Smooth muscle cell of the brain vasculature (primary cell): ENCODE measurements at places on chromosomes 11 and 22.
A peak's percentile ranks its signal among the peaks of the same experiment; 100 is the strongest.

GRCh38 chr11:6229911-6230310 is 4.5 kb downstream of the FHIP1B start:
- DNase-seq = no peak

GRCh38 chr11:96899971-96900370 is 510.2 kb downstream of the JRKL start:
- DNase-seq = no peak

GRCh38 chr22:19478901-19479354 is at the start of gene UFD1:
Gene UFD1 (minus strand): TSS chr22:19479193. CDS start chr22:19479085, 108 bp downstream.
- no peak for DNase-seq

DNA sequence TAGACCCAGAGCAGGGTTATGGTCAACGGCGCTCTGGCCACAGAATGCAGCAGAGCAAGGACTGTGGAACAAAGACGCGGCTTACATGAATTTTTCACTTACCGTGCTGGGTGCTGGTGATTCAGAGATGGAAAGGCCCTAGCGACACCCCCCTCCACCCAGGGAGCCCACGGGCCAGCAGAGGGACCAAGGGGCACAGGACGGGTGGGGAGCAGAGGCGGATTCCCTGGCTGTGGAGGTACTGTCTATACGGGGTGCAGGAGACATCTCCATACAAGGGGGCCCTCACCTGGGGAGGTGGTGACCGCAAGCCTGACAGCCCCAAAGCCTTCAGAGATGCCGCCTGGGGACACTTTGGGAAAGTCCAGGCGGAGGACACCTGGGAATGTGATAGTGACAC is 1.1 kb upstream of the SEPTIN5 start:
- DNase-seq = no peak

DNA sequence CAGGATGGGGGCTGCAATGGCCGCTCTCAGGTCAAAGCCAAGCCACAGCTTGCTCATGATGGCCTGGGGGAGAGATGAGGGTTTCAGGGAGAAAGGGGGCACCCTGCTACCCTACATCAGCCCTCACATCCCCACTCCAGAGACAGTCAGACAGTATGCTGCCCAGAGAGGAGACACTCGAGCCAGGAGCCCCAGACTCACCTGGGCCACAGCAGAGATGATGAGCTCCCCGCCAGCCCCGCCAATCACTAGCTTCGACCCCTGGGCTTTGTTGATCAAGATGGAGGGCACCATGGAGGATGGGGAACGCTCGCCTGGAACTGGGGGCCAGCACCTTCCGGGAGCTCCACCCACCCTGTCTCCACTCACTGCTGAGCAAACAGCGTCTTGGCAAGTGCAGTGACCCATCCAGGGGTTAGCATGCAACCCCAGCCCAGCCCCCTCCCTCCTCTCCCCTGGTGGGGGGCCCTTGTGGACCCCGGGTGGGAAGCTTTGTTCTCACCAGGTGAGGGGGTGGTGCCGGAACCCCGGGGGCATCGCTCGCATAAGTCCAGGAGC is 19.8 kb downstream of the GGT5 start:
- DNase-seq = no peak

GRCh38 chr11:9330387-9331384 is 16.3 kb upstream of the TMEM41B start:
- no peak for DNase-seq

GRCh38 chr22:35472488-35472887 is 68.1 kb upstream of the RASD2 start:
- DNase-seq = no peak

GRCh38 chr11:62573006-62573591 is 592 bp downstream of the EEF1G start:
- no peak for DNase-seq

- DNase-seq = no peak
Observed at GRCh38 chr11:131689049-131689925, 318.9 kb downstream of the NTM start.

DNA sequence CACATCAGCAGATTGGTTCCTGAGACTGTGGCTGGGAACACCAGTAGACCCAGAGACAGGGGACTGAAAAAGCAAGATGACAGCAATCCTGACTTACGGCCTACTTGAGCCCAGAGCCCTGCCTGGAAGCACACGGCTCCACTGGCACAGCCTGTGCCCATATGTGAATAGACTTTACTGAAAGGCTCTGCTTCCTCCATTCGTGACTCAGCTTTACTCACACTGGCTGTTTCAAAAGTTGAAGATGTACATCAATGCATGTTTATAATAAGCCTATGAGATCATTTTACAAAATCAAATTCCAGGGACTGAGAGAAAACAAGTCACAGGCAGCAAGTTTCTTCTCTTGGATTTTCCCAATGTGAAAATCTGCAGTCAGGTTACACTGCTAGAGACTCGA is 134.6 kb upstream of the TEAD1 start:
- peak; percentile 40 for DNase-seq

- DNase-seq = no peak
Observed at GRCh38 chr11:102915044-102915375, 40.2 kb upstream of the MMP12 start.
